CD8-positive, alpha-beta memory T cell (primary cell): ENCODE measurements at places on chromosomes 6 and 20. TPM values are rescaled to one million over a fixed set of nuclear protein-coding genes. Genes with fewer than 3 reads are reported as not detected.
A peak's percentile ranks its signal among the peaks of the same experiment; 100 is the strongest.

DNA sequence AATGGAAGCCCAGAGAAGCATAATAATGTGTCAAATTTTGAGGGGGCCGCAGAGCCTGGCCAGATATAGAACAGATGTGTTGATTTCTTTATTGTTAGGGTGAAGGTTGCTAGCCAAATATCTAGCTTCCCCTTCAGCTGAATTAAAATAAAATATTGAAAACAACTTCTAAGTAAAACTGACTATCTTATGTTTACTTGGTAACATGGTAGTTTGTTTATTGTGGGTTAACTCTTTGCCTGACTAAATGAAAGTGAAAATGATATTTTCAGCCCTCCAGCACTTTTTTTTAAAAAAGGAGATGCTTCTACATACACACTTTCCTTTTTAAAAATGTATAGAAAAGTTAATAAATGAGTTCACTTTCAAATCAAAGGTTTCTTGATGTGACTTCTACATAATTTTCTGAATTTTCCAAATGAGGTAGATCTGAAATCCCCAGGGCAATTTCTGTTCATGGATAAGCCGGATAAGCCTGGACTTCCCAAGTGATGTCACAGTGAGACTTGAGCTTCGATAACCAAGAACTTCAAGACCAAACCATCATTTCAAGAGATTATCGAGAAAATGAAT is 172.1 kb upstream of the OLIG3 start:
- peak; percentile 27 for DNase-seq

The EYS gene
- not detected for total RNA-seq

DNA sequence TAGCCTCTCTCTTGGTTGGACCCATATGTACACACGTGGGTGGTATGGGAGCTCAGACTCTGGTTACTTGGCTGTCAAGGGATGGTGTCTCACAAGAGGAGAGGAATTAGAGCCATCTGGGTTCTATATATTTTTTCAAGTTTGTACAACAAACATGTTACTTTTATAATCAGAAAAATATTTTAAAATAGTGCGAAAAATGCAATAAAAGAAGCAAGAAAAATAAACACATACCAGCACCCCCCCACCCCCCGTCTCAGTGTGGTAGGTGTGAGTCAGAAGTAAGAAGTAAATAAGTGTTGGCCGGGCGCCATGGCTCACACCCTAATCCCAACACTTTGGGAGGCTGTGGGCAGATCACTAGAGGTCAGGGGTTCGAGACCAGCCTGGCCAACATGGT is 2.1 kb upstream of the TIAM2 start:
- no peak for DNase-seq

The SLC35F1 gene
- not detected for total RNA-seq
